ENCODE measurements at places on chromosomes 6 and 20.
A peak's percentile ranks its signal among the peaks of the same experiment; 100 is the strongest.

DNA sequence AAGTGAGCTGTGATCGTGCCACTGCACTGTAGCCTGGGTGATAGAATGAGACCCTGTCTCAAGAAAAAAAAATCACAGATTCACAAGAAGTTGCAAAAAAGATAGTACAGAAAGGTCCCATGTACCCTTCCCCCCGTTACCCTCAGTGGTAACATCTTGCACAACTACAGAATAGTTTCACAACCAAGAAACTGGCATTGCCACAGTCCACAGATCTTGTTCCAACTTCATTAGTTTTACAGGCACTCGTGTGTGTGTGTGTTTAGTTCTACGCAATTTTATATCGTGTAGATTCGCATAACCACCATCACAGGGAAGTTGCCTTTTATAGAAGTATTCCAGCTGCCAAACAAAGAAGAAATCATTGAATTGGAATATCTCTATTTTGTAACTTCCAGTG, 19.1 kb downstream of the SPATA2 start:
- no peak for DNase-seq

- no peak for DNase-seq
Observed at GRCh38 chr6:162728197-162728596, 423 bp downstream of the PACRG start.

DNA sequence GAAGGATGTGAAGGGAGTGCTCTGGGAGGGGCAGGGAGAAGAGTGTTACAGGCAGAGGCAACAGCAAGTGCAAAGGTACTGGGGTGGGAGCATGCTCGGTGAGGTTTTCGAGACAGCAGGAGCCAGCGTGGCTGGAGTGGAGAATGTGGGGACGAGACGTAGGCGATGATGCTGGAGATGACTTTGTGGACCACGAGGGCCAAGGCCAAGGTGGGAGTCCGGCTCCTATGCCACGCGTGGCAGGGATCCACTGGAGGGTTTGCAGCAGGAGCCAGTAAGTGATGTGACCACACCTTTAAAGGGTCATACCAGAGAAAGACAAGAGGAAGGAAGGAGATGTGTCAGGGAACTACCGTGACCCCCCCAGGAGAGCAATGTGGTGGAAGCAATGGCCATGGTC, 7.3 kb downstream of the PTGIS start:
- DNase-seq: no peak

GRCh38 chr6:5086294-5086890, 1.3 kb downstream of the PPP1R3G start:
- no peak for DNase-seq

- no peak for DNase-seq
Observed at GRCh38 chr6:4355241-4355640, 219.9 kb upstream of the ECI2 start.

DNA sequence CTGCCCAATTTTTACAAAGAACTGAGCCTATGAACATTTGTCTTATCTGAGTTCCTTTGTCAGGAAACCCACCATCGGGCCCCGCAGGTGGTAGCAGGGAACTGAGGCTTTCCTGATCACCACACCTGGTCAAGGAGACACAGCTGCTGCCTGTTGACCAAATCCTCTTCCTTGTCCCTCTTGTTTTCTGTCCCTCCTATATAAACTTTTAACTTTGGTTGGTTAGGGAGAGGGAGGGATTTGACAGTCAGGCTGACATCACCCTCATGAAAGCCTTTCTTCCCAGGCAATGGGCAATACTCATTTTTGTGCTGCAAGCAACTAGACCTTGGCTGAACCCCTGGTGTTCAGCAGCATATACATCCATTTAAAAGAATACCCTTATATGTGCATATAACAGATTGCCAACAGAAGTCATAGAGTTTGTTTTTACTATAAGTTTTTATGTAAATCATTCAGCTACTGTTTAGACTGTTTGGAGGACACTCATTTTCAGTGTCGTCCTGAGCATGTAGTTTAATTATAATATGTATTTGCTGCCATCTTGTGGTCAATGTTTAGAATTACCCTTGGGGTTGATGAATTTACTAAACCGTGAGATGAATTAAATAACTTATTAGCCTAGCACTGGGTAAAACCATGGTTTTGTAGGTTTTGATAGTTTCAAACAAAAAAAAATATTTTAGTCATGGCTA, 17.0 kb downstream of the CRISP1 start:
- DNase-seq: peak; percentile 75

- no peak for DNase-seq
Observed at GRCh38 chr20:60139663-60140446, 181.6 kb downstream of the CDH26 start.

DNA sequence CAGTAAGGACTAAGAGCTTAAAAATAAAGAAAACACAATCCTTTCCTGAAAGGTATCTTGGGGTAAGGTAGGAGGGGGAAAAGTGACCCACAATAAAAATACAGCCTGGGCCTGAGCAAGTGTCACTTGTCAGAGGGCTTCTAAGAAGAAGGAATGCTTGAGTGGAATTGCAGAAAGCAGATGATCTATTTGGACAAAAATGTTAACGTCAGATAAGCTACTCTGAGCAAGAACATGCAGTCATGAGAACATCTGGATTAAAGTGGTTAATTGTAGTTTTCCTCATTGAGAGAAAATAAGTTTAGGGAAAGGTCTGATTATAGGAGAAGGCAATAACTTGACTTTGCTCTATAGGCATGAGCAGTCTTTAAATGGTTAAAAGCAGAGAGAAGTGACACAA, 581.9 kb downstream of the HTR1B start:
- no peak for DNase-seq

GRCh38 chr6:134381959-134382358, 64.0 kb upstream of the SGK1 start:
- peak; percentile 15 for DNase-seq

GRCh38 chr20:48364688-48365421, 462.9 kb downstream of the PREX1 start:
- DNase-seq: no peak

GRCh38 chr20:44070139-44070900, 116.7 kb downstream of the JPH2 start:
- DNase-seq: no peak

- DNase-seq: no peak
Observed at GRCh38 chr6:112036088-112036637, 17.7 kb upstream of the CCN6 start.

DNA sequence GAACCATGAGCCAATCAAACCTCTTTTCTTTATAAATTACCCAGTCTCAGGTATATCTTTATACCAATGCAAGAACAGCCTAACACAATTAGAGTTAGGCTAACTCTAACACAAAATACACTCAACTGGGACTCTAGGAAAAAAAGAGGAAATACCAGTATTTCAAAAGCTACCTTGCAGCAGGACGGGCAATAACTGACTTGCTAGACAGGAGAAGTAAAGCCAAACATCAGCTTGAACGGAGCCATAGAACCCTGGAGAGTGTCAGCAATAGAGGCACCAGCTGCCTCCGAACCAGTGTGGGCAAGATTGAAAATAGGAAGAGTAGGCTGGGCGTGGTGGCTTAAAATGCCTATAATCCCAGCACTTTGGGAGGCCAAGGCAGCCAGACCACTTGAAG, 162.0 kb upstream of the SOX4 start:
- DNase-seq: no peak

DNA sequence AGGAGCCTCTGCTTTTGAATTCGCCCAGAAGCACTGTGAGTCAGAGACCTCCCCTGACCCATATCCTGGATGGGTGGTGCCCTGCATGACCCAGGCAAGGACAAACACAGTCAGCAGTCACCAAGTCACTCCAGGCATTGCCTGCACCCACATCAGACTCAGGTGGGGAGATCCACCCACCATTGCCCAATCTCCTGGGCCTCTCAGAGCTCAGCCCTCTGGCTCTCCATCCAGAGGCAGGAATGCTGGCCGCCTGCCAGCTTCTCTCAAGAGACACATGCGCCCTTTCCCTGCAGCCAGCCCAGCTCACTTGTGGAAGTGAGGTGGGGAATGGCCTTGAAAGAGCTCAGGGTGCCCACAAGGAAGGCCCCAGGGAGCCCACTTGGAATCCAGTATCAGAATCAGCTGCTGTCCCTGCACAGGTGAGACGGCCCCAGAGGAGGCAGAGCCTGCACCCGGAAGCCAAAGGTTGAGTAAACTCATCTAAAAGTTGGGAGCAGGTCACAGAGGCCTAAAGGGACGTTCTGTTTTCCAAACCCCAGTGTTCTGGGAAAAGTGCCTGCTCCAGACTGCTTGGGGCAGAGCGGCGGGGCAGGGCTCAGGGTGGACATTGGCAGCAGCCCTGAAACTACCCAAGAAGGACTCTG, 129.8 kb downstream of the PREX1 start:
- peak; percentile 84 for DNase-seq

DNA sequence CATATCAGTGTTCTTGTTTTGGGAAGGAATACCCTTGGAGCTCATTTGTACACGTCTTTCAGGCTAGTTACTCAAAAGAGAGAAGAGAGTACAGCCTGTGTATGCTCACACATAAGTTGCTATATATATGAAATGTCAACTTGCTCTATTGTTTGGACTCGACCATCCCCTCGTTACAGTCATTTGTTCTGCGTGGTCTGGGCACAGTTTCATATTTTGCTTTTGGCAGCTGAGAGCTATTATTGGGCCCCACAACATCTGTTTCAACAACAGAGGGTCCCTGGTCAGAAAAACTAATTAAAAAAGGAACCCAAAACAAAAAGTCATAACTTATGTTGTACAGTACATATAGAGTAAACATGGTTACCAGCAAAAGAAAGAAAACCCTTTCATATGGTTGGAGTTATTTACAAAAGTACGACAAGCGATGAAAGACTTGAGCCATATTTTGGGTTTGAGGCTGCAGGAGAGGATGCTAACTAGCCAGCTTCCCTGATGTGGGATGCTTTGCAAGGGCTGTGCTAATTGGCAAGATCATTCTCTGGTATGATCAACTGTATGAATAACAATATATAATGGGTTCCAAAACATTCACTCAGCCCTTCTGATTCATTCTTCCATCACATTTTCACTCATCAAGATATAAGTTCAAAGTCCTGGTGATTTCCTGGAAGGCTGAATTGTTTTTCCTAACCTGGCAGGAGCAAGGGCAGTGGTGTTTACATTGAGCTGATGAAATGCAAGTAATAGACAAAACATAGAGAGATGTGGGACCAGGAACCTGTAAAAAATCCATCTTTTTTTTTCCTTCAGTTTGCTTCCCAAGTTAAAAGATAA, 137.9 kb downstream of the RPS12 start:
- DNase-seq: no peak

DNA sequence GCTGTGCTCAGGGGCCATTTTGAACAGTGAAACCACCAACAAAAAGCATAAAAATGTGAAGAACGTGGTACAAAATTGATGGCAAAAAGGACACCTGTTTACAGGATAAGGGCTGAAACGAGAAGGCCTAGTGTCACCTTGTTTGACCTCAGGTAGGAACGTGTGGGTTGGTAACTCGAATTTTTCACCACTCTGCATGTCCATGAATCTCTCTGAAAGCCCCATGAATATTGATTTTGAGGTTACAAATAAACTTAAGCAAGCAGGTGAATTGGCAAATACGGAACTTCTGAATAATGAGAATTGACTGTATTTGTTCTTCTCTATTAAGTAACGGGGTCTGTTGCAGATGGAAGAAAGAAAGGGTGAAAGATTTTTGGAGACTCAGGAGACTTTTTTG, 59.6 kb upstream of the EDN1 start:
- DNase-seq: no peak

Data from NCI-H1105 treated with DMSO at 0.1 percent for 48 hours (cell line).